ENCODE measurements at places on chromosomes 6 and 20.

DNA sequence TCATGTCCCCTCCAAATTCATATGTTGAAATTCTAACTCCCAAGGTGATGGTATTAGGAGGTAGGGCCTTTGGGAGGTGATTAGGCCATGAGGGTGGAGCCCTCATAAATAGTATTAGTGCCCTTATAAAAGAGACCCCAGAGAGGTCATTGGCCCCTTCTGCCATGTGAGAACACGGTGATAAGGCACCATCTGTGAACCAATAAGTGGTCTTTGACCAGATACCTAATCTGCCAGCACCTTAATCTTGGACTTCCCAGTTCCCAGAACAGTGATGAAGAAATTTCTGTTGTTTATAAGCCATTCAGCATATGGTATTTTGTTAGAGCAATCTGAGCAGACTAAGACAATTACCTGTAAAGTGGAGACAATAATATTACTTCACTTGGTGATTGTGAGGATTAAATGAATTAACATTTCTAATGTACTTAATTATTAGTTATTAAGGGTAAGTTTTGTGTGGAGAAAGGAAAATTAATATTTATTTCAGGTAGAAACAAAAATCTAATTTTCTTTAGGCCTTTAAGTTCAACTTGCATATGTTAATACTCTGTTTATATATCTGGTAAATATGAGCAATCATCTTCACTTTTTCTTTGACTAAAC, 7.1 kb downstream of the RNF182 start:
- no peak for DNase-seq

DNA sequence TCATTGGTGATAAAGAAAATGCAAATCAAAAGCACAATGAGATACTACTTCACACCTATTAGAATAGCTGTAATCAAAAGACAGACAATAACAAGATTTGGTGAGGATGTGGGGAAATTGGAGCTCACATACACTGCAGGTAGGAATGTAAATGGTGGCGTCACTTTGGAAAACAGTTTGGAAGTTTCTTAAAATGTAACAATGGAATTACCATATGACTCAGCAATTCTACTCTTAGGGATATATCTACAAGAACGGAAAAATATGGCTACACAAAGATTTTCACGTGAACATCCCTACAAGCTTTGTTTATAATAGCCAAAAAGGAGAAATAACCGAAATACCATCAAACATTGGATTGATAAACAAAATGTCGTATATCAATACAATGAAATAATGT, 270.4 kb downstream of the DOK5 start:
- no peak for DNase-seq

- no peak for DNase-seq
Measured at GRCh38 chr6:2744209-2744771, 6.4 kb downstream of the MYLK4 start.

GRCh38 chr20:9977629-9978028, 57.2 kb upstream of the ANKEF1 start:
- DNase-seq, result no peak

DNA sequence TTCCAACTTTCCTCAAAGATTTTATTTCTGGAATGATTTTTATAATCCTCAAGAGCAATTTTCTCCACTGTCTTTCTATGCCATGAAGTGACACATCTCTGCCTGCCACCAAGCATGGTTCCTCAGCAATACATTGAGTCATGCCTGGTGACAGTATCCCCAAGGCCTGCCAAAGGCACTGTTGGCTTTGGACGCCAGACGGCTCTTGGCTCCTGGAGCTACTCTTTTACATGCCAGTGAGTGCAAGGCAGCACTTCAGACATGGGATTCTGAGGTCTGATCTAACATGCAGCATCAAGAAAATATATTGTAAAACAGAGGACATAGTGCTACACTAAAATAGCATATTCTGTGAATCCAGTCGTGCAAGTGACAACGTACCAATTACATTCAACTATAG, 20.1 kb upstream of the PLEKHG1 start:
- no peak for DNase-seq

- DNase-seq, result no peak
Measured at GRCh38 chr6:102619585-102619984, 1226.1 kb downstream of the GRIK2 start.

DNA sequence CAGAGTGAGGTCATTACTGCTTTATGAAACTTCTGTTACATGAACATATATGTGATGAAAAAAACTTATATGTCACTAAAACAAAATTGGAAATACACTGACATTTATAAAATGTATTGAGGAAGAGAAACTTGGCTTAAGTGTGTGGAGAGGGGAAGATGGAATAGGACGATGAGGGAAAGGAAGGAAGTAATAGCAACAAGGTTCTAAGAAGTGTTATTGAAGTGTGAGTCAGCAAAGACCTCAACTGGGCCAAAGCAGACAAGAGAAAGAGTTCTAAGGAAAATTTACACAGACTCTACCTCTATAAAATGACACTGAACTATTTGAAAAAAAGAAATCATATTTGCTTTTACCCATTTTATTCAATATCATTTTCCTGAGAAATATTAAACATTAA, 38.3 kb downstream of the SNX3 start:
- no peak for DNase-seq

DNA sequence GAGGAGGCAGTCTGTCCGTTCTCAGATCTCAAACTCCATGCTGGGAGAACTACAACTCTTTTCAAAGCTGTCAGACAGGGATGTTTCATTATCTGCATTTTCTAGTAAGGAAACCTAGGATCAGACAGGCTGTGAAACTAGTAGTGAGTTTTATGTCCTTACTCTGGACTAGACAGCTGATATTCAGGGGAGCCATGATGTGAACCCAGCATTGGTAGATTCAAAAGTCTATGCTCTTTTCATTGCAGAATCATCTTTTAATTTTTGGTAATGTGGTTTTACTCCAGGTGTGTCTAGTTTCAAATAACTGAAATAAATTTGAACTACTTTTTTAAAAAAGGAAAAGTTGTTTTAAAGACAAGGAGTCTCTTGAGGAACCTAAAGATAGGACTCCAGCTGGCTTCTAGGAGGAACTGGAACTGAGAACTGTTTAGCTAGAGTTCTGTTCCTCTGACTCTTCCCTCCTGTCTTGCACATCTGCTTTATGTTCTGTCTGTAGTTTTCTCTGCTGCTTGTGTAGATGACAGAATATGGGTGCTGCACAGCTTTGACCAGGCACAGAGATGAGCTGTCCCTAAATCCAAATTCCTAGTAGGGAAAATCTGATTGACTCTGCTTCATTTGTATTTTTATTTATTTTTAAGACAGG, 27.8 kb upstream of the RNF144B start:
- no peak for DNase-seq

- DNase-seq, result no peak
Measured at GRCh38 chr6:62371453-62372210, 85.6 kb upstream of the KHDRBS2 start.
